ENCODE measurements at places on chromosomes 1 and 21.

- DNase-seq = no peak
Observed at GRCh38 chr1:104182251-104182650, 432.6 kb downstream of the AMY1C start.

GRCh38 chr1:198102454-198102827 lies 54.4 kb upstream of the NEK7 start:
- no peak for DNase-seq

DNA sequence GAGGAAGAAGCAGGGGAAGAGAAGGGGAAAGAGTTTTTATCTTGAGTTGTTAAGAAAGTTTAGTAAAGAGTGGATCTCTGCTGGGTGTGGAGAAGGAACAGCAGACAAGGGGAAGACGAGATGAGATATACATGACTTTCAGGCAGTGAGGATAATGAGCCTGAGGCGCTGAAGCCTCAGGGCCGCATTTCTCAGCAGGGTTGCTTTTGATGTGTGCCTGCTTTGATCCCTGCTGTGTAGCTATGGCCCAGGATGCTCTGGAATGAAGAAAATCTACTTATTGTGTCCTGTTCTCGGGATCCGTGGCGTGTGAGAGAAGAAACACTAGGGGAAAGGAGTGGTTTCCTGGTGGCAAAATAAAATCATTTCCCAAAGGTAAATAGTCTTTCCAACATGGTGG lies 15.1 kb upstream of the RPE65 start:
- DNase-seq = no peak

GRCh38 chr1:198399452-198399851 lies 141.0 kb downstream of the ATP6V1G3 start:
- DNase-seq = no peak

DNA sequence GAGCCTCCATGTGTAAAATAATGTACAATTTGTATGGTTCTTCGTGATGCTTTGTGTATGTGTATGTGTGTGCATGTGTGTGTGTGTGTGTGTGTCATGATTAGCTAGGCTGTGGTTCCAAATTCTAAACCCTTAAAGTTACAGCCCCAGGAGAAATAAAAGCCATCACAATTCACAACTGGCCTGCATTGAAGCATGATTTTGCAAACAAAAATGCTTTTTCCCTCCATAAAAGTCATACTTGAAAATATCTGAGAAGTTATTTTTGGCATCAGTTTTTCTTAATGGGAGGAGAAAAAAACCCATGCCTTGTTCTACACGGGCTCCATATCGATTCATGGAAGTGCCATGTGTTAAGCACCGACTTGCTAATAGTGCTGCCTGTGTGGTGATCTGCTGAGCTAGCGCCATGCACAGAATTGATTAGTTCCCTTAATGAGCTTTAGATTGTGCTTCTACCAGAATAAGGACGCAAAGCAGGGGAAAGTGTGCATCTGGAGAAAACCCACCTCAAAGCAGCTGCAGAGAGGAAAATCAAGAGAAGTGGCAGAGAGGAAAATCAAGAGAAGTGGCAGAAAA lies 207.3 kb downstream of the DSCAM start:
- no peak for DNase-seq

DNA sequence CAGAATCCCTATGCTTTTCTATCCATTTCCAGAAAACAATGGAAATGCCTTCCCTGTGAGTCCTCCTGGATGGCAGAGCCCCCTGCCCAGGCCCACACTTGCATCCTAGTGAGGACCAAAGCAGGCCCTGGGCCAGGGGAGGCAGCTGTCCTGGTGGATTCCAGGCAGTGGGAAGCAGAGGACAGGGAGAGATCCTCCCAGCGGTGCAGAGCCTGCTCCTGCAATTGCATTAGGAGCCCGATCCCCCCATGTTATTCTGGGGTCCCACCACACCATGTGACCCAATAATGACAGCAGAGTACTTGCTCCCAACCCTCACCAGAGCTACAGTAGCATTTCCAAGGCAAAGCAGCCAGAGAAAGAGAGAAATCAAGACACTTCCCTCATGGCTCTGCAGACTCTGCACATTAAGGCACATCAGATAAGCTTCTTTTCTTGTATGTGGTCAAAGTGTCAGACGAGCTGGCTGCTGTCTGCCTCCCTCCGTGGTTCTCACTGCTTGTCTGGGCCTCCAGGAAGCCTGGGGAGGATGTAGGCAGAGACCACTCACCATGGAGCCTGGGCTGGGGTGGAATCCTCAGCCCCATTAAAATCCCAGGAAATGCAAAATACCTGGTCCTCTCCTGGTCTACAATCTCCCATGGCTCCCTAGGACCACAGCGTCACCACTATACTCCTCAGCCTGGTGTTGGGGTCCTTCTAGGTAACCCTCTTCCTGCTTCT lies 54.9 kb upstream of the RUNX3 start:
- DNase-seq = no peak

DNA sequence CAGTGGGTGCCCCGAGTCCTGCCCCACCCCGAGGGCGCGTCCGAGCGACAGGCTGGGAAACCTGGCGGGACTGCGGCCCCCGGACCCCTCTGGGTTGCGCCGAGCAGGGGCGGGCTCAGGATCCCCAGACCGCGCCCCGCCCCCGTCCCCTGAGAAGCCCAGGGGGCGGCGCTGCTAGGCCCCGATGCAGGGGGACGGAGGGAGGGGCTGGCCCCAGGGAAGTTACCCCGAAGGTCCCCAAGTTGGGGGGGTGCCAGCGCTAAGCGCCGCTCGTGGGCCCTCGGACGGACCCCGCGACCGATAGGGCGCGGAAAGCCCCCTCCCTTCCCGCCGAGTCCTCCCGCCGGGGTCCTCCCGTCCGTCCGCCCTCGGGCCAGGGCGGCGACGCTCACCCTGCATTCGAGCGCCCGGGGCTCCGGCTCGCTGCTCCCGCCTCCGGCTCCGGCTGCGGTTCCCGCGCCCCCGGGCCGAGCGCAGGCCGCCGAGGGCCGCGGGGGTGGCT lies 414 bp downstream of the GPR153 start:
- DNase-seq = no peak

DNA sequence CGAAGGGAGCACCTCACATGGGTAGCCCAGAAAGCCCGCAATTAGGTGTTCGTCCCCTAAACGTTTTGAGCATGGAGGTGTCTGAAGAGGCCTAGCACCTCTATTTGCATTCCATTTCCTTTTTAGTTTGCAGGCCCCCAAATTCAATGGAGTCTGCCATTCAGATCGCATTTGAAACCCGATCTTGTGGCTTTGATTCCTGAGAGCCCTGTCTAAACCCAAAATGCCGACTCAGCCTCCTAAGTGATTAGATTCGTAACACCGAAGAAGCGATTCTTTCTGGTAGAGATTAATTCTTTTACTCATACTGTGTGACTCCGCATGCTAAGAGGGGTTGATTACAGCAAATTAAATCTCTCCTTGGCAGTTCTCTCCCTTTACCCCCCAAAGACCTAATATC lies 415.2 kb upstream of the KAZN start:
- DNase-seq = no peak

GRCh38 chr1:36693603-36694002 lies 210.9 kb upstream of the CSF3R start:
- DNase-seq = no peak

GRCh38 chr21:46661211-46661625 lies 25.7 kb downstream of the PRMT2 start:
- DNase-seq = peak; percentile 82

All from left kidney (tissue), 8 donors.